CD4-positive, alpha-beta T cell treated with Interleukin-6 at 100 ng/mL for 8 hours (primary cell): ENCODE measurements at places on chromosomes 4 and X.

DNA sequence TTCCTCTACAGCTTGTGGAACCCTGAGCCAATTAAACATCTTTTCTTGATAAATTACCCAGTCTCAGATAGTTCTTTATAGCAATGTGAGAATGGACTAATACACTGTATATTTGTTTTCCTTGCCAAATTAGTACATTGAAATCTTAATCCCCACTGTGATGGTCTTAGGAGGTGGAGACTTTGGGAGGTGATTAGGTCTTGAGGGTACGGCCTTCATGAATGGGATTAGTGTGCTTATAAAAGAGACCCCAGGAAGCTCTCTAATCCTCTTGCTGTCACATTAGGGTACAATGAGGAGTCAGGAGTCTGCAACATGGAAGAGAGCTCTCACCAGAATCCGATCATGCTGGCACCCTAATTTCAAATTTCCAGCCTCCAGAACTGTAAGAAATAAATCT, 86.6 kb downstream of the TIGD2 start:
- DNase-seq, result no peak

GRCh38 chr4:43331226-43332051, 438.9 kb downstream of the GRXCR1 start:
- DNase-seq, result no peak

DNA sequence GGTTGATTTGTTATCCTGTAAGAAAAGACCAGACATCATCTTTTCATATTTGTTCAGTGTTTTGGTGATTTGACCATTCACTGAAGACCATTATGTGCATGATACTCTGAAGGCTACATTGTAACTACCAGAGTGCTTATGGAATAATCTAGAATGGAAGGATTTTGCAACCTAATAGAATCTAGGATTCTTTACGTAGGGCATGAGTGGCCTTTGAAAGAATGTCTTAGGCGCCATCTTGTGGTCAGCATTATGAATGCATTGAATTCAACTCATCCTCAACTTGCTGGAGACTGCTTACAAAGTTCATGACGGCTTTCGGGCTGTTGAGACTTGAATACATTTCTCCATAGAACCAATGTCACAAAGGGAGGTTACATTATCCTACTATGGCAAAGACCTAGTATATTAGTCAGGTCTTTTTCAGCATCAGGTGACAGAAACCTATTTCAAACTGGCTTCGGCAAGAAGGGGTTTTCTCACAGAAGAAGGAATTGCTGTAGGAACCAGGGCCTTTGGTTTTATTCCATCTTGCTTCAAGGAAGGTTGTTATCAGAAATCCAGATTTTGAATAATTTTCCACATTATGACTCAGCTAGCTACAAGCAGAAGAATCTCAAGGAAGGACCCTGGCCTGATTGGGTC, 104.1 kb downstream of the GPAT3 start:
- DNase-seq, result peak; percentile 62

DNA sequence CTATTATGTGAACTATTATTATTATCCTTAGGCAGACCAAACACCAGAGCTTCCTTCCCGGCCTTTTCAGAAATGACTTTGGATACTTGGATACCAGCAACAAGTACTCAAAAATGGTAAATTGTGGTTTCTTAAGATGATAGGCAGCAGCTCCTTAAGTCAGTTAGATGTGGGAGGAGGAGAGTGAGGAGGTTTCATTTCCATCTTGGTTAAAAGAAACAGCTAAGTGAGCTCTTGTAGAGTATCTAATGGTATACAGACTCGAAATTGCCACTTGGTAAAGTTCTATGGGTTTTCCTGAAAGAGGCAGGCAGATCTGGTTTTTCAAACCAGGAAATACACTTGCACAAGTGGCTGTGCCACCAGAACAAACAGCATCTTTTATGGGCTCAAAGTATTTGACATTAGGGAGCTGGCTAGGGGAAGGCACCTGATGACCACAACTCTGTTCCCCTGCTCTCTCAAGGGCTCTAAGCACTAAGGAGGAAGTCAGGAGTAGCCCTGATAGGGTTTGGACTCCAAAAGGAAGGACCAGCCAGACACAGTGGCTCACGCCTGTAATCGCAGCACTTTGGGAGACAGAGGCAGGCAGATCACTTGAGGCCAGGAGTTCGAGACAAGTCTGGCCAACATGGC, 130.9 kb downstream of the TMEM164 start:
- no peak for DNase-seq

GRCh38 chrX:132041015-132041414, 17.9 kb downstream of the STK26 start:
- no peak for DNase-seq

GRCh38 chrX:11309220-11309619, 16.0 kb downstream of the AMELX start:
- DNase-seq, result no peak

DNA sequence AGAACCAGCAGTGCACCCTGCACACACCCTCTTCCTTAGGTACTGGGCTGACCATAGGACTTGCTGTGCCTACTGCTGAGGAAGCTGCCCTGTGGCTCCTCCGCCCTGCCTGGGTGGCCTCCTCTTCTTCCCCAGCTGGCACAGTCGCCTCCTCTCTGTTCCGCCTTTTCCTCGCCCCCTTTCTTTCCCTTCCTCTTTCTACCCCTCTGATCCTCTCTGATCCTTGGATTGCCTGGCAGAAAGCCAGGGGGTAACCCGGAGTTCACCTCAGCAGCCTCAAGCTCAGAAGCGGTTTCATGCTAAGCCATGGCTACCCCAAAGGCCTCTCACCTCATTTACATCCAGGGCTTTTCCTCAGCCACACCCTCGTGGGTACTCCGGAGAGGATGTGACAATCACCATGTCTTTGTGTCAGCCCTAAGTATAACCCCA, 136.2 kb downstream of the SMIM20 start:
- no peak for DNase-seq

- DNase-seq, result peak; percentile 56
These were observed 11.9 kb downstream of the CA5B start for GRCh38 chrX:15749642-15750610.
